ENCODE measurements at places on chromosomes 4 and X.

DNA sequence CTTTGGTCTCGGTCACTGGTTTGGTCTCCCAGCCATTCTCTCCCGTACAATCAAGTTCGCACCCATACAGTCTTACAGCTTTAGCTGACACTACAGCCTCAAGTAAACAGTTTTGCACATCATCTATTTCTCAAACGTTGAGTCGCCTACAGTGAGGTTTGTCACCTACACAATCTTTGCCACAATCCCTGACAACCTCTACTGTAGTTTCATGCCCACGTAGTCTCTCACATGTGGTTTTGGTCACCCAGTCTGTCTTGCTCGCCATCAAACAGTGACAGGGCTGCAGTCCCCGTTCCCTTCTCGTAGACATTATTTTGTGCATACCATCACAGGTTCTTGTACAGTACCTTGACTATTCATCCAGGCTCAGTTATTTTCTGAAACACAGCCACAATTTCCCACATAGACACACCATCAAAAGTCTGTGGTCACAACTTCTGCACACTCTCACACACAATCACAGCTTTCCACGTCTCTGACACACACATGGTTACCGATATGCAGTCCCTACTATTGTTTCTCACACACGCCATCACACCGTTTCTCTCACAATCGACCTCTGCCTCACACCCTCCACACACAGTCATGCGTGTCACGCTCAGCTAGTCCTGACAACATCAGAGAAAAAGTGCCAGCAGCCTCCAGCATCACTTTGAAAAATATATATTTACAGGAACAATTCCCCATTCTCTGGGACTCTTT, 5.3 kb upstream of the CFP start:
- no peak for DNase-seq

GRCh38 chr4:55038176-55038890, 87.1 kb downstream of the KDR start:
- DNase-seq, result no peak

- no peak for DNase-seq
Measured at GRCh38 chrX:153317306-153317705, 4.3 kb downstream of the PNMA6F start.

DNA sequence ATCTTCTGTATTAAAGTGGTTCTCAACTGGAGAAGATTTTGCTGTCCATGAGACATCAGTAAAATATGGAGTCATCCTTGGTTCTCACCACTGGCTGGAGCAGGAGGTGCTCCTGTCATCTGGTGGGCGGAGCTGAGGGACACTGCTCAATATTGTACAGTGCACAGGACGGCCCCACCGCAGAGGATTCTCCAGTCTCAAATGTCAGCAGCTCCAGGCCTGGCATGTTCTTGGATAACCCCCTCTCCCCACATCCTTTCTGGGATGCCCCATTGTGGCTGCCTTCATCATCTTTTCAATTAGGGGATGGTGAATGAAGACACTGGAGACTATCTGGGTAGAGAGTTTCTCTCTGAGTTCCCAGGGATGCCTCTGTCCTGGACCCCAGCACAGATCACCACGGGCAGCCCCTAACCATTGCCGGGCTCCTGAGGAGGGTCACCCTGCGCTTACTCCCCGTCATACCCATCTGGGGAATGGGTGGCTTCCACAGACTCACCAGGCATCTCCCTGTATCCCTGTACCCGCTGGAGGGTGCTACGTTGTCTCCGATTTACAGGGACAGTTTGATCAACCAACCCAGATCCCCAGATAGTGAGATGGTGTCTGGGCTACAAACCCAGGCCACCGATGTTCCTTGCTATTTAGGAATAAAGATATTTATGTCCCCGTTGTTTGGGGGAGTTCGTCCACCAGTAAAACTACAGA, 21.9 kb upstream of the P2RY8 start:
- no peak for DNase-seq

GRCh38 chr4:40600850-40601249, 28.8 kb downstream of the RBM47 start:
- DNase-seq, result no peak

DNA sequence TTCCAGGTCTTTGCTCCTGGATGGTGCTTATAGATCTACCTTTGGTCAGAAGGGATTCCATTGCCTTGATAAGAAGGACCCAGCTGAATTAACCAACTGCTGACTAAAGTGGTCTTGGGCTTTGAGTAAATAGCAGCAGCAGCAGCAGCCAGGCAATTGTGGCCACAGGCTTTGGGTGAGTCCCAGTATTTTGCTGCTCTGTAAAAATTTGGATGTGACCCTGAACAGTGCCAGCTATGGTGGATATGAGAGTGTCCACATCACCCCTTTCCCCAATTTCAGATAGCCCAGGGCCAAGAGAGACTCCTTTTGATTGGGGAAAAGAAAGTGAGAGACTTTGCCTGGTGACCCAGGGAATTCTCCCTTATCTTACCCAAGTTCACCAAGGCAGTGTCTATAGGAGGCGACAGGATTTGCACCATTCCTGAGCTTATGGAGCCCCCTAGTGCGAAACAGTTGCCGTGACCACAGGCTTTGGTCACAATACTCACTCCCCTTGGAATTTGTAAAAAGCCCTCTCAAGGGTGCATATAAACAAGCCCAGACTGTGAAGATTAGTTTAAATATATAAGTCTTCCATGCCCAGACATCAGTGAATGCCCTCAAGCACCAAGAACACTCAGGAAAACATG, 518.0 kb downstream of the TMA16 start:
- no peak for DNase-seq

DNA sequence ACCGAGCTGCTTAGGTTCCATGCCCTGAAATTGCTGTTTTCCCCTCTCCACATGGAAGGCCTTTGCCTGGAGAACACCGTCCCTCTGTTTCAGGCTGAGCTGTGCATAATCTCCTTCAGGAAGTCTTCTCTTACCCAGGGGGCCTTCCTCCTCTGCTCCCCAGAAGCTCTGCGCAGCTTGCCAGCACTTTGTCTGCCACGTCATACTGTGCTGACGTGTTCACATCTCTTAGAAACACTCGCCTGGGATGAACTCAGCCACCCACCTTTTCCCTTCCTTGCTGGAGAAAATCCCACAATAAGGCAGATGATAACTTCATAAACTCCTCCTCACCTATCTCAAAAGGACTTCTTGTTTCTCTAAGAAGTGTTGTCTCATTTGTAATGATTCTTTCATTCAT, 110.7 kb downstream of the ARHGAP10 start:
- no peak for DNase-seq

DNA sequence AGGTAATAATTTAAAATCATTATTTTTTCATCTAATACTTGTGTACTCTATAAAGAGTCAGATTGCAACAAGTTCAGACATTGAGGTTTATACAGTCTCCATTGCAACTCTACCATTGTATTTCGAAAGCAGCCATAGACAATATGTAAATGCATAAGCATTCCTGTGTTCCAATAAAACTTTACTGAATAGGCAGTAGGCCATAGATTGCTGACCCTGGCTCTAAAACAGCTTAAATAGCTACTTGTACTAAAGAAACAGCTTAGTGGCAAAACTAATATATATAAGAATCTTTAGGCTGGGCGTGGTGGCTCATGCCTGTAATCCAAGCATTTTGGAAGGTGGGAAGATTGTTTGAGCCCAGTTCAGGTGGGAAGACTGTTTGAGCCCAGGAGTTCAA, 115.3 kb downstream of the PRSS12 start:
- DNase-seq, result no peak

- DNase-seq, result no peak
Measured at GRCh38 chr4:8844976-8845690, 26.5 kb downstream of the HMX1 start.

DNA sequence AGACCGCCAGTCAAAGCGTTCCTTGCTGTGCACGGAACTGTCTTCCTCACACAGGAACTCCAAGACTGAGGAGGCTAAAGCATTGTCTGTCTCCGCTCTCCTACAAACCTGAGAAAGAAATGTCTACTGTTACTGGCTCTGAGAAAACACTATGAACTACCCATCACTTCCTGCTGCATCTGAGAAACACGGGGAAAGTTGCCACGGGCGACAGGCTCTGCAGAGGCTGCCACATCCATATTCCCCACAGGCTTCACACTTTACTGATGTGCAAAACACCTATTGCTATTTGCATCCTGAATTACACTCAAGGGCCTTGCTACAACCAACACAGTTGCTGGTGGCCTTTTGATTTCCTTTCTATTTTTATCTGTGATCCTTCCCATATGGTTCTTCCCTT, 59.0 kb downstream of the AFAP1 start:
- DNase-seq, result no peak

DNA sequence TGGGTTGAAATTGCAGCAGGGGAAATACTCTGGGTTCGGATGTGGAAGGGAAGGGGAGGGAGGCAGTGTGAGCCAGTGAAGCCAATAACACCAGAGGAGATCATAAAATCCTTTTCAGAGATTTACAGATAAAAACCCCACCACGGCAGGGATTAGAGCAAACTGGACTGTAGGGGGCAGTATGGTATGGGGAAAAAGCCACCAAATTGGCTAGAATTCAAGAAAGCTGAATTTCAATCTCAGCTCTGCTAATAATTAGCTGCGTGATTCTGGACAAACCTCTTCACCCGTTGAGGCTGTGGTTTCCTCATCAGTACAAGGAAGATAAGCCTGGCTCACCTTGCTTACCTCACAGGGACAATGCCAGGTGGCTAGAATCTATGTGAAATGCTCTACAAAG, 108.1 kb downstream of the ATG4A start:
- DNase-seq, result no peak

- no peak for DNase-seq
Measured at GRCh38 chrX:66163849-66164411, at the start of gene HEPH. TSS of gene HEPH (plus strand) at chrX:66164247. CDS start at chrX:66170571, 6,324 bp downstream.

DNA sequence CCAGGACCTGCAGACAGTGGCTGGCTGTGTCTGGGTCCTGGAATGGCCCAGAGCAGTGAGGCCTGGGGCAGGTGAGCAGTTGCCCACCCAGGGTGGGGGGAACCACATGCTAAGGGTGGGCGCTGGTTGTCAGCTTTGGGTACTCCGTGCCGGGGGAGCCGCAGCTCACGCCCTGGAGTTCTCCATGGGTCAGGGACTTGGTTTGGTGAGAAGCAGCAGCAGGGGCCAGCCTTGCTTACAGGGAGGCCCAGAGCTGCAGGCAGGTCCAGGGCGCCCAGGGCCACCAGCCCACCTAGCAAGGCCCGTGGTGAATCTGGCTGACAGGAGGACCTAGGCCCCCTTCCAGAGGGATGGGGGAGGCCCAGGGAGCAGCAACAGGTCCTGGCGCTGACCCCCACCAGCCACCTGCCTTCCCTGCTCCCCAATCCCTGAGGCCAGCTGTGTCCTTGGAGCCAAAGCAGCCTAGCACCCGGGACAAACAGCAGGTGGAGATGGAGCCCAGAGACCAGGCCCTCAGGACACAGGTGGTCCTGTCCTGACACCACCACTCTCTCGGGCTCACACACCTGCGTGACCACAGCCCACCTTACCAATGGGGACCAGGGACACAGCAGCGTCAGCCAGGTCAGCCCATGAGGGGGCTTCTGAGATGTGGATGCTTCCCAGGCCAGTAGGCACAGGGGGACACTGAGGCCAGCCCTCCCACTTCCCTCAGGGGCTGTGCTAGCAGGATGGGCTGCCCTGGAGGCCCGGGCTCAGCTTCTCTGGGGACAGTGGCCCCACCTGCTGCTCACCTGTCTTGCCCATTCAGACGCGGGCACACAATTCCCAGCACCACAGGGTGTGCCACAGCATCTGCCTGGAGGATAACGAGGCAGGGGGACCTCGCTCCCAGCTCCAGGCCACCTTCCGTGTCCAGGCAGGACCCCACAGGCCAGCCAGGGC, 3.5 kb downstream of the MXD4 start:
- DNase-seq, result no peak

GRCh38 chr4:125323654-125324053, 8.9 kb downstream of the FAT4 start:
- no peak for DNase-seq

GRCh38 chrX:107541244-107541643, 87.1 kb upstream of the PRPS1 start:
- DNase-seq, result no peak

GRCh38 chrX:17549107-17549651, 174.2 kb downstream of the NHS start:
- DNase-seq, result no peak

DNA sequence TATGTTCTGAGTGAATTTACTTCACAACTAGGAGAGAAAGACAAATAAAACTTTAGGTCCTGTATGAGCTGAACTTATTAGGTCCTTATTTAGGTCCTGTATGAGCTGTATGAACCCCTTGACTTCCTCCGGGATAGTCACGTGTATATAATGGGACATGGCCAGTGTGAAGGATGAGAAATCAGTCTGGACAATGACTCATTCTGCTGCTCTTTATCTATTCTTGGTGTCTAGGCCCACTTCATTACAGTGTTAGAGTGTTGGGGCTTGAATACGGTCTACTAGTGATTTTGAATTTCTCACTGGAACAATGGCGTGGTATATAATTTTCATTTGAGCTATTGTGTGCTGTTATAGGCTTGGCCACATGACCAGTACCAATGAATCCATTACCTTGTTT, 21.9 kb downstream of the STK26 start:
- DNase-seq, result no peak

DNA sequence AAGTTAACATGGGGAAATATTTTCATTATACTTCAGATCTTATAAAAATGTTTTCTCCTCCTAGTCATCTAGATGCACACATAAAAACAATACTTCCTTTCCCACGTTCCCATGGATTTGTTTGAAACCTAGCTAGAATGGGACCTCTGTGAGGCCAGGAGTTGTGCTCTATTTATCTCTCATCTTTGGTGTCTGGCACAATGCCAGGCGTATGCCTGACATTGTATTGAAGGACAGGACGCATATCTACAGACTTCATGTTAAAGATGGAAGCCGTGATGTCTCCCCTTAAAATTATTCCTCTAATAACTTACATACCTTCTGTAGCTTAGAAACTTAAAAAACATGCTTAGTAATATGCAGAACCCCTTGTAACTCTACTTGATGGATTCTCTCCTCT, 394.5 kb upstream of the FAT1 start:
- no peak for DNase-seq

- DNase-seq, result no peak
Measured at GRCh38 chr4:71932941-71933340, 98.9 kb upstream of the NPFFR2 start.

- DNase-seq, result no peak
Measured at GRCh38 chrX:20067709-20068561, 48.8 kb downstream of the MAP7D2 start.

GRCh38 chr4:24765376-24765988, 29.9 kb upstream of the SOD3 start:
- no peak for DNase-seq

DNA sequence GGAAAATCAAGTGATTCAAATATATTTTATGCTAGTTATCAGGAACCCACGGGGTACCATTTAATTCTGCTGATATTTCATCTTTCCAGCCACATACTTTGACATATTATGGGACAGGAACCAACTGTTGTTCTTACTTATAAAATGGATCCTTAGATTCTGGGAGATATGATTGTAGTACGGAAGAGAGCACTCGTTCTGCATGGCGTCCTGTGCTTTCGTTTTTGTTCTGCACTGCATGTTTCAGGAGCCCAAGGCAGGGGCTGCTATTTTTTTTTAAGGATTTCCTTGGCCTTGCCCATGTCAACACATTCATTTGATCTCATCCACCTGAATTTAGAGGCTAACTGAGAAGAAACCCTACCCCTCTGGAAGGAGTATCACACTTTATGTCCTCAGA, 245.5 kb upstream of the TLL1 start:
- DNase-seq, result no peak

GRCh38 chrX:42818151-42818921, 40.4 kb upstream of the PPP1R2C start:
- no peak for DNase-seq

GRCh38 chrX:45070116-45071007, 130.3 kb downstream of the DIPK2B start:
- DNase-seq, result no peak

- DNase-seq, result no peak
Measured at GRCh38 chr4:127505203-127505602, 127.6 kb upstream of the INTU start.

GRCh38 chr4:74933562-74934015, 673 bp downstream of the PARM1 start:
- DNase-seq, result no peak

All from activated CD8-positive, alpha-beta memory T cell treated with anti-CD3 and anti-CD28 coated beads for 48 hours (primary cell).